ENCODE measurements at places on chromosomes 5 and 9. TPM values are rescaled to one million over a fixed set of nuclear protein-coding genes. Genes with fewer than 3 reads are reported as not detected.

GRCh38 chr5:98510143-98510985 lies 263.1 kb upstream of the RGMB start:
- no peak for DNase-seq

WNT8A gene
- total RNA-seq: not detected

MOB3B gene
- 6.2 TPM for total RNA-seq

CCDC152 gene
- 12.9 TPM for total RNA-seq

DNA sequence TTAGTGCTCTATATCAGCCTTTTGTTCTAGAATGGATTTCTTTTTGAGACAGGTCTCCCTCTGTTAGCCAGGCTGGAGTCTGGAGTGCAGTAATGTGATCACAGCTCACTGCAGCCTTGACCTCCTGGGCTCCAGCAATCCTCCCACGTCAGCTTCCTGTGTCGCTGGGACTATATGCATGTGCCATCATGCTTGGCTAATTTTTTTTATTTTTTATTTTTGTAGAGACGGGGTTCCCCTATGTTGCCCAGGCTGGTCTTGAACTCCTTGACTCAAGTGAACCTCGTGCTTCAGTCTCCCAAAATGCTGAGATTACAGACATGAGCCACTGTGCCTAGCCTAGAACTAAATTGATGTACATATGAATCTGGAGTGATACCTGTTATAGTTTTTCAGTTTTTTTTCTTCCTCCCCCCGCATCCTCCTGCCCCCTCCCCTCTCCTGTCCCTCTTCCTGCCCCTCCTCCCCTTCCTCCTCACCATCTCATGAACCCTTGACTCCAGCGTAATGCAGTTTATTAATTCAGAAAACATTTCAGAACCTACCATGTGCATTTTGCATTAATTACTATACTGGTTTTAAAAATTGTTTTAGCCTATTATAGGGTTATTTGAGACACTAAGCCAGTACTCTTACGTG lies 37.4 kb upstream of the TNFAIP8 start:
- no peak for DNase-seq

Measured in occipital lobe (tissue), 3 donors.